ENCODE measurements at places on chromosomes 2 and 18.

GRCh38 chr2:67656875-67657274 is 259.7 kb downstream of the ETAA1 start:
- DNase-seq = no peak

DNA sequence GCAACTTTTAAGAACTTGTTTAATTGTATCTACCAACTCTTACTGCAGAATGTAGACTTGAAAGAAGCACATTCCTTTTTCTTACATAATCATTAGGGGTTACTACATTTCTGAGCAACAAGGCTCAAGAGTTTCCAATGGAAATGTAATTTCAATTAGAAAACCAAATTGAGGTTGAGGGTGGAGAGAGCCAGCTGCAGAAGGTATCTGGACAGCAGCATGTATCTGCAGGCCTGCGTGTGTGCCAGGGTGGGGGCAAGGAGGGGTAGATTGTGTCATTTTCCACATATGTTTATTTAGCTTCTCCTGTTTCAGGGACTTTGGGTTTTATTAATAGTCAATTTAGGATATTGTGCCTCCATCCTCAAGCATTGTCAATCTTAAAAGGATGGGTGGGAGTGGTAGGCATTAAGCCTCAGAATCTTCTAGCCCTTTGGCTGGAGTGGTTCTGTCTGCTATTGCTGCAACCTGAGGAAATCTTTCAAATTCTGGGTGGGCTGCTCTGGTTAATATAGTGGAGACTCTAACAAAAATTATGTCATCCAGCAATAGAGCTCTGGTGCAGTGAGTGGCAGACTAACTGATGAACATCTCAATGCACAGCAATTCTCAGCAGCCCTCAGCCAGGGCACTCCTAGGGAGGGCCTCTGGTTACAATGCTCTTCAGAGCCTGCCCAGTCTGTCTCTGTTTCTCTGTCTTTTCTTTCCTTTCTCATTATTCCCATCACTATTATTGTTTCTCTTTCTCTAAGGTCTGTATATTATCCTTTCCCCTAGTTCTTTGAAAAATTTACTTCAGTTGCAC is 151.4 kb downstream of the RPIA start:
- DNase-seq = no peak

DNA sequence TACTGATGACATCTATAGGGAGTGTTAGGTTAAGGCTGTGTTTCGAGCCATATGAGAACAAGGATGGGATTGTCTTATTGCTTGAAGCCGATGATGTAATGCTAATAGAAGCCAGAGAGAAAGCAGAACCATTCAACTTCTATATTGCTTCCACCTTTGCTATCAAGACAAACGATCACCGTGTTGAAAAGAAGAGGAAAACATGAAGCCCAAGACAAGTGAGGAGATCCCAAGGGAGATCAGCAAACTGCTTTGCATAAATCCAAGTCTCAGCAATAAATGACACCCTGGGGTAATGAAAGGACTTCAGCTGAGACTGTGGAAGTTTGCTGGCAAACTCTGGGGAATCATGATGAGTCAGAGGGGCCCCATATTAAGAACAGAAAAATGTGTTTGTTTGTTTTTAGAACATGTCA is 206.2 kb downstream of the NCKAP5 start:
- DNase-seq = no peak

DNA sequence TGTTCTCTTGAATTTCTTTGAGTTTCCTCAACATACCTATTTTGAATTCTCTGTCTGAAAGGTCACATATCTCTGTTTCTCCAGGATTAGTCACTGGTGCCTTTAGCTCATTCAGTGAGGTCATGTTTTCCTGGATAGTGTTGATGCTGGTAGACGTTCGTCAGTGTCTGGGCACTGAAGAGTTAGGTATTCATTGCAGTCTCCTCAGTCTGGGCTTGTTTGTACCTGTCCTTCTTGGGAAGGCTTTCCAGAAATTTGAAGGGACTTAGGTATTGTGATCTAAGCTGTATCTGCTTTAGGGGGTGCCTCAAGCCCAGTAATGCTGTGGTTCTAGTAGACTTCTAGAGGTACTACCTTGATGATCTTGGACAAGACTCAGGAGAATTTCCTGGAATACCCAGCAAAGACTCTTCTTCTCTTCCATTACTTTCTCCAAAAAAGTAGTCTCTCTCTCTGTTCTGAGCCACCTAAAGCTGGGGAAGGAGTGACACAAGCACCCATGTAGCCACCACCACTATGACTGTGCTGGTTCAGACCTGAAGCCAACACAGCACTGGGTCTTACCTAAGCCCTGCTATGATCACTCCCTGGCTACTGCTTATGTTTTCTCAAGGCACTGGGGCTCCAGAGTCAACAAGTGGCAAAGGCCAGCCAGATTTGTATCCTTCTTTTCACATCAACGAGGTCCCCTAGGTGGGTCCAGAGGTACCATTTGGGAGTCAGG is 852.0 kb downstream of the BCL11A start:
- no peak for DNase-seq

- DNase-seq = no peak
These were observed at the start of gene RAX for GRCh38 chr18:59272891-59273758. Gene RAX, minus strand, starts transcription at chr18:59273454. Its CDS starts 248 bp downstream, at chr18:59273206.

- no peak for DNase-seq
These were observed 64.4 kb downstream of the ZNF516 start for GRCh38 chr18:76430636-76431035.

DNA sequence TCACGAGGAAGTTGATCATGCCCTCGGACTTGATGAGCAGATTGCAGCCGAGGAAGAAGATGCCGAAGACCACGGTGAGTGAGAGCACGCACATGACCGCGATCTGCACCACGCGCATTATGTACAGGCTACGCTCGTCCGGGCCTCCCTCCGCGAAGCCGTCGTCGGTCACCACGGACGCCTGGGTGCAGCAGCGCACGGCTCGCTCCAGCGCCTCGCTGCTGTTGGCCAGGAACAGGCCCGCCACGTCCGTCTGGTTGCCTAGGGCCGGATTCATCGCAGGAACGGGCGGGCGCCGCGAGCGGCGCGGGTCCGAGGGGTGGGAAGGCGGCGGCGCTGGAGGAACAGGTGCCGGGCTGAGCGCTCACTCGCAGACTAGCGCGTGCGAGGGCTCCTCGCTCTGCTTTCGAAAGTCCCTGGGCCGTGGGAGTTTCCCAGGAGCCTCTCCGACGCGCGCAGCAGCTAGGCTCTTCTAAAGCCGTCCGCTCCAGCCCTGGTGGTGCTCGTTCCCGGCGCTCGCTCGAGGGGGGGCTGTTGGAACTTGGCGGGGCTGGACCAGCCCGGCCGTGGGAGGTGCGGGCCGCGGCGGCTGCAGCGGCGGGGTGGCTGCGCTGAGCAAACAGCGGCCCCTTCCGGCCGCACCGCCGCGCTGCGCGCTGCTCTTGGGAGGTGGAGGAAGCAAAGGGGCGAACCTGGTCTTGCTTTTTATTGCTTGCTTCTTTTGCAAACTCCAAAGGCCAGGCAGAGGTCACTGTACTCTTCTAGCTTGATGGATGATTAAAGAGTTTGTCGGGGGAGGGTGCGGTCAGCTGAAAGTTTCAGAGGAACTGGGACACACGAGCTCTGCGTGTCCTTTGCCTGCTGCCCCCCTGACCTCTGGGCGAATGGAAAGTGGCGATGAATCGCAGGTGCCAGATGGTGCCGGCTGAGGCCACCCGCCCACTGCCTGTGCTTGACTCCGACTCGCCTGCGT is at the start of gene RPRM:
Gene RPRM (minus strand): TSS at position 474 of the 973 bp plus-strand sequence. CDS start 197 bp downstream, at position 277.
- peak; percentile 33 for DNase-seq

- no peak for DNase-seq
These were observed 2.6 kb upstream of the FAM136A start for GRCh38 chr2:70304498-70304897.

- DNase-seq = no peak
These were observed 118.1 kb upstream of the ZNF521 start for GRCh38 chr18:25470062-25470461.

GRCh38 chr2:212364112-212364985 is 174.3 kb downstream of the ERBB4 start:
- DNase-seq = peak; percentile 77

DNA sequence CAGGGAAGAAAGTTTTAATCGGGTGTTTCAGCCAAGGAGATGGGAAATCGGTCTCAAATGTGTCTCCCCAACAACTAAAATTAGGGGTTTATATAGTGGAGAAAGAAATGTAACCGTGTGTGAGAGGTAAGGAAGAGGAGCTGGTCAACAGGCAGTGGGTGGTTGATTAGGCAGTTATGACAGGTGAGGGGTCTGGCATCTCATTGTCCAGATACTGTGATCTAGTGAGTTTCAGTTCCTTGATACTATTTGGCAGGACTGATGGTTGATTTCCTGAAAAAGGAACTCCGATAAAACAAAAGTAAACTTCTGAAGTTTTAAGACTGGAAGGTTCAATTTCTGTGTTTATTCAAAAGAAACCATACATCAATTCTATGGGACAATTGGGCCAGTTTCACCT is 197.9 kb downstream of the LPIN1 start:
- no peak for DNase-seq

DNA sequence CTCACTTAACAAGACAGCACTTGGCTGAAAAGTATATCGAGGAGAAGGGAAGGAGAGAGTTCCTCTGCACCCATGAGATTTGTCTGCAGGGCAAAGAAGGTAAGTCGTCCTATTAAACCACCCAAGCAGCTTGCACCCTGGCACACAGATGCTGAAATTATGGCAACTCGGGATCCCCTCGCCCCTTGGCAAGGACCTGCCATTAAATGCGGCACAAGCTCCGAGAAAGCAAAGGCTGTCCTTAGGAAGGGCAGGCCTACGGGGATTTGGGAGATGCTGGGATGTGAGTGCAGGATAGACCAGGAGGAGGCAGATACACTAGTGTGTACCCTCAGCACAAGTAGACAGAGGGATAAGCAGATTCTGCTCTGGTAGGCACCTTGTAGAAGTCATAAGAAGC is 191.5 kb downstream of the ALK start:
- no peak for DNase-seq

DNA sequence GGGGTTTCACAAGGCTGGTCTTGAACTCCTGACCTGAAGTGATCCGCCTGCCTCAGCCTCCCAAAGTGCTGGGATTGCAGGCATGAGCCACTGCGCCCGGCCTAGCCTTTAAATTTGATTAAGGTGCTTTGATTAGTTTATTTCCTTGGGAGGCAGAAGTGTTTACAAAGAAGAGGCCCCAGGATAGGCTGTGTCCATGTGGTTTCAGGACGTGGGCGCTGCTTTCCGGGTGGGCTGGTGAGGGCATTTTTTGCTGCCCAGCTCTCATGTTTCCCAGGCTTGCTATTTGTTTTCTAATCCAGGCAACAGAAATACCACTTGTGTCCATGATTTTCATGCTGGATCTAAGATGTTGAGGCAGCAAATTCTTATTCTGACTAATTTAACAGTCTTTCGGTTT is 124.2 kb downstream of the SH3RF3 start:
- DNase-seq = no peak

DNA sequence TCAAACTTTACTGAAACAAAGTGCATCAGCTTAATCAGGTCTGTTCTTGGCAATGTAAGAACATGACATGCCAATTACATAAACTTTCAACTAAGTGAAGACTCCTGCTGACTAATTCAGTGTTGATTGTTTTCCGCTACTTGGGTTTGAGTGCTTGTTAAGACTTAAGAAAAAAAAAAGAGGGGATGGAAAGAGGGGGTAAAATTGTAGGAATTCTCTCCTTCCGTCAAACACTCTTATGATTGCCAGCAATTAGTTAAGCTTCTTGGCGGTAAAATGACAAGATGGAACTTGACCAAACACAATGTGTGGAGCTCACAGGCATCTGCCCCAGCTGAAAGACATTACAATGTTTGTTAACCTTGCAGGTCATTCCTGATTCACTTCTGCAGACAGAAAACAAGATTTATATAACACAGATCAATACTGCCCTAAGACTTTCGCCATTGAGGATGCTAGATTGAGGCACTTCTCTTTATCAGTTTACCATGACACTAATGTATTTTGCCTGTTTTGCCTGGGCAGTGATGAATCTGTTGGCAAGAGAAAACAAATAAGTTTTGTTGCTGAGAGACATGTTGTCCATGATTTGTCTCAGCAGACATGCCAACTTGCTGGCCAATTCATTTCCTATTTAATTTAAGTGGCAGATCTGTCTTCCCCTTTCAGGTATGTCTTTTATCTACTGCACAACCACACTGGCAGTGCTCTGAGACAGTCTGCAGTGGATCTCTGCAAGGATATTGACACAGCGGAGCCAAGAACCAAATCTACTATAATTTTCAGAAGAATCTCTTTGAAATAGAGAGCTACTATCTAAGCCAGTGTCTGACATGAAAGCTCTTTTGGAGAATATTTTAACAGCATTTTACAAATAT is 410.0 kb upstream of the KCNH7 start:
- peak; percentile 34 for DNase-seq

DNA sequence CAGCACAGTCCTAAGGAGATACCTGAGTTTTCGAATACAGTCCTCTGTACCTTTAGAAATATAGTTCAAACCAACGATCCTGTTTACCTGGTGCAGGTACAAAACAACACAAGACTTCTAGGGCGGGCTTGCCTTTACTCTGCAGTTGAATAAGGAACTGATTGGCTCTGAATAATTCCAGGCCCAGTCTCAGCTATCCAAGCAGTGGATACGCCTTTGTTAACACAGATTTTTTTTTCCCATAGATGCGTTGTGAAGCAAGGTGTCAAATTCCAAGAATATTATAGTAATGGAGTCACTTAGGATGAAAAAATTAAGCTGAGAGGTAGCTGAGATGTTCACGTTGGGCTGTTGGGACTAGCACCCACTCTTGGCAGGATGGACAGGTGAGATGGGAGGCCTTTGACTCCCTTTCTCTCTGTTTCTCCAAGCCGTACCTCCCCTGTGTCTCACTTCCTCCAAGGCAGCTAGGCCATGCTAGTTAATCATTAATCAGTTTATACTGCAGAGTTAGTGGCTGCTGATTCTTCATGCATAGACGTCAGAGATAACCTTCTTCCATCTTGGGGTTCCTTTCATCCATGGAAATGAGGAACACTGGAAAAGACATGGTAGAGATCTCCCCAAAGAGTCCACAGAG is 380.8 kb upstream of the ACVR2A start:
- DNase-seq = no peak

DNA sequence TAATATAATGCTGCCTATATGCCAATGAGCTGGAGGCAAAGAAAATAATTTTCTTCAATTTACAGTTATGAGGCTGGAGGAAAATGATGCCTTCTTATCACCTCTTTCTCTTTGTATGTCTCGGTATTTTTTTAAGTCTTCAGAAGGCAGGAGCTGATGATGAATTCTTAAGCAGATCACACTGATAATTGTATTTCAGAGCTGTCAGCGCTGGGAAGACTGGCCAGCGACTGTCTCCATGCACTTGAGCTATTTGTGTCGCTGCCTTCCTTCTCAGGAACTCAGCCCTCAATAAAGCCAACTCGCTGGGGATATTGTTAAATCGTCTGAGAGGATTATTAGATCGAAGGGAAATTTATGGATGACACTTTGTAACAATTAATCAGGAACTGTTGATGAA is 40.3 kb downstream of the PTGR3 start:
- no peak for DNase-seq

DNA sequence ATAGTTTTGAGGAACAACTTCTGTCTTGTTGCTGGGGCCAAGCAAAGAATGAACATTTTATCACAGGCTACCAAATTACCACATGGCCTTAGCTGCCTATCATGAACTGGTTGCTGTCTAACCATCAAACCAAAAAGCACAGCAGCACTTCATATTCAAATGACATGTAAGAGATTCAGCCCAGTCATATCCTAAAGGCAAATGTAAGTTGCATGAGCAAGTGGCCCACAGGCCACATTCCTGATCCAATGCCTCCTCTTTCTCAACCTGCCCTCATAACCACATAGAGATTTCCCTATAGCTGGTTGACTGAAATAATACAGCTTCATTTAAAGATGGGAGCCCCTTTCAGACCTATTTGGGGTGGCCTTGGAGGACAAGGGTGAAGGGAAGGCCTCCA is 572.3 kb downstream of the IRS1 start:
- no peak for DNase-seq

Data from NCI-H446 (cell line).